H7 (cell line): ENCODE measurements at places on chromosomes 6 and 20.

DNA sequence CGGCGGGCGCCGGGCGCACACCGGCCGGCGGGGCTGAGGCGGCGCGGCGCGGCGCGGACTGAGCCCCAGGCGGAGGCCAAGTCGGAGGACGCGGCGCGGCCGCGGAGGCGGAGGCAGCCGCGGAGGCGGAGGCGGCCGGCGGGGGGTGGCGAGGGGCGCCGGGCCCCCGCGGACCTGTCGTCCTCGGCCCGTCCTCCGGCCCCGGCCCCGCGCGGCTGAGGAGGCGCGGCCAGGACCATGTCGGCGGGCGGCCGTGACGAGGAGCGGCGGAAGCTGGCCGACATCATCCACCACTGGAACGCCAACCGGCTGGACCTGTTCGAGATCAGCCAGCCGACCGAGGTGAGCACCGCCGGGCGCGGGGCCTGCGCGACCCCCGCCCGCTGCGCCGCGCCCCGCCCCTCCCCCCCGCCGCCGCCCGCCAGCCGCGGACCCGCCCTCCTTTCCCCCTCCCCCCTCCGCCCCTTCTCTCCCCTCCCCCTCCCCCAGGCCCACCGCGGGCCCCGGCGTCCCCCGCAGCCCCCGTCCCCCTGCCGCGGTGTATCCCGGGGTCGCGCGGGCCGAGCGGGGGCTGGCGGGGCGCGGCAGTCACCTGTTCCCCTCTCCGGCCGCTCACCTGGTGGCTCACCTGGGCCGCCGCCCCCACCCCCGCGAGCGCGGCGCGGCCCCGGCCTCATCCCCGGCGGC lies at the start of gene AFDN:
TSS of gene AFDN (plus strand) at position 16 of the 687 bp plus-strand sequence. CDS start at position 238, 222 bp downstream.
- DNase-seq = peak; percentile 89

- no peak for DNase-seq
These were observed 4.3 kb downstream of the BHLHE23 start for GRCh38 chr20:63002511-63002910.

DNA sequence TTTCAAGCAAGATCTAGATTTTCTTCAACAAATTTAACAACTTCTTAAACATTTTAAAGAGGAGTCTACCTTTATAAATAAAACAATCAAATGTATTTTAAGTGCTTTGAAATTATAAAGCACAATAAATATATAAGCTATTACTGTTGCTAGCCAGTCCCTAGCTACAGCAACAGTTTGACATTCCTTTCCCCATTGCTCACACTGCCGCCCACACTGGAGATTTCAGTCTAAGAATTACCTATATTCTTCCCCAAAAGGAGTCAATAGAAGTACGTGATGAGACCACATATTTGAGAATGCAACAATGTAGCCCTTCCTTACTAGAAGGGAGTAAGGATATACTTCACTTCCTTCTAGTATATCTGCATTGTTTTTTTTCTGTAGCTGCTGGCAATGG lies 65.3 kb upstream of the RNF146 start:
- DNase-seq = no peak

GRCh38 chr6:140370976-140371870 lies 996.8 kb upstream of the CITED2 start:
- no peak for DNase-seq

- DNase-seq = no peak
These were observed 687.7 kb upstream of the MARCKS start for GRCh38 chr6:113169484-113169883.
